Left lung (tissue), 14 donors: ENCODE measurements at places on chromosomes 7 and 10. TPM values are rescaled to one million over a fixed set of nuclear protein-coding genes. Genes with fewer than 3 reads are reported as not detected.

Gene VSTM2A
- not detected for total RNA-seq

Gene ATP5F1C
- 177 TPM for total RNA-seq

Gene LRRC18
- total RNA-seq: 1.2 TPM

Gene GIMAP4
- total RNA-seq: 31.3 TPM

Gene NUB1
- 40.9 TPM for total RNA-seq

Gene EBLN1
- total RNA-seq: not detected

Gene SYT15B
- 37.4 TPM for total RNA-seq
